ENCODE measurements at places on chromosomes 1 and 21.

DNA sequence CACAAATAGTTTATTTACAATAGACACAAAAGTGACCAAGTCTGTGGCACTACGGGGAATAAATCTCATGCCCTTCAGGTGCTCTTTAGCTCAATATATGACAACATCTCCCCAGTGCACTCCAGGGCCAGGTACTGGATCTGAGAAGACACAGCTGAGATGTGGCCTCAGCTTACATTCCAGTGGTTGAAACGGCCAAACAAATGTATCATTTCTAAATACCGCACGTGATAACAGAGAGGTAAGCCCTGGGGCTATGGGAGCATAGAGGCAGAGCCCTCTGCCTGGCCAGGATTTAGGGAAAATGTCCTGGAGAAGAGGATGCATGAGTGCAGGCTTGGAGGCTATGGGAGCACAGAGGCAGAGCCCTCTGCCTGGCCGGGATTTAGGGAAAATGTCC is 630.5 kb downstream of the SMYD3 start:
- DNase-seq, result no peak

DNA sequence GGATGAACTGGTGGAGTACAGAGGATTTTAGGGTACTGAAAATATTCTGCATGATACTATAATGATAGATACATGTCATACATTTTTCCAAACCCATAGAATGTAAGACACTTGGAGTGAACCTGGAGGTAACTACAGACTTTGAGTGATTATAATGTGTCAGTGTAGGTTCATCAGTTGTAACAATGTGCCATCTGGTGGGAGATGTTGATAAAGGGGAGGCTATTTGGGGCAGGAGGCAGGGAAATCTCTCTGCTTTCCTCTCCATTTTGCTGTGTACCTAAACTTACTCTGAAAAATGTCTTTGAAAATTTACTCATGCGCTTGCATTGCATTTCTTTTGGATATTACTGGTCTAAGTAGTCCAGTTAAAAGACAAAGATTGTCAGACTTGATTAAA is 35.2 kb downstream of the PTBP2 start:
- no peak for DNase-seq

DNA sequence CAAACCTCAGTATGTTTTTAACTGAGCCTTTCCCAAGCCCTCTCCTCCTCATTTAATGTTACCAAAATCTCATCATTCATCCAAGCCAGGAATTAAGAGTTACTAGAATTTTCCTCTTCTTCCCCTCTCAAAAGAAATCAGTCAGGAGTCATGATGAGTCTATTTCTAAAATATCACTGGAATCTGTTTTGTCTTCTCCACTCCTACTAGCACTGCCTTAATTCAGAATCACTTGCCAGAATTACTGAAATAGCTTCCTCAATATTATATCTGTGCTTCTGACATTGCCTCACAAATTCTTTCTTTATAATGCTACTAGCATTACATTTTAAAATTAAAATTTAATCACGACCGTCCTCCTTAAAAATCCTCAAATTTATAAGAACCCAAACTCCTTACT is 106.1 kb downstream of the PTGER3 start:
- DNase-seq, result no peak

- peak; percentile 51 for DNase-seq
These were observed at the start of gene UBE2J2 for GRCh38 chr1:1273512-1274298. Gene UBE2J2 (minus strand): TSS chr1:1273854. CDS start chr1:1267992, 5,862 bp downstream.

DNA sequence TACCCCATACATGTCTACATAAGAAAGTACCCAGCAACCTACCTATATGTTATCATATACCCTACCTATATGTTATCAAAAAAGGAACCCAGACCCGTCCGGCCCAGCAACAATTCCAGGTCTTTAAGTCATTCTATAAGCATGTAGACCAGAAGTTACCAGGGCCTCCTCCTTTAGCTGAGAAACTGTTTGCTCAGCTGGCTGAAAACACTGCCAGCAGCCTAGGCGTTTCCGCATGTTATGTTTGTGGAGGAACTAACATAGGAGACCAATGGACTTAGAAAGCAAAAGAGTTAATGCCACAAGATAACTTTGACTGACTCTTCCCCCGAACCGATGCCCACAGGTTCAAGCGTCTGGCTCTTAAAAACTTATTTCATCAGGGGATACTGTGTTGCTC is 7.1 kb upstream of the ZNF678 start:
- no peak for DNase-seq

DNA sequence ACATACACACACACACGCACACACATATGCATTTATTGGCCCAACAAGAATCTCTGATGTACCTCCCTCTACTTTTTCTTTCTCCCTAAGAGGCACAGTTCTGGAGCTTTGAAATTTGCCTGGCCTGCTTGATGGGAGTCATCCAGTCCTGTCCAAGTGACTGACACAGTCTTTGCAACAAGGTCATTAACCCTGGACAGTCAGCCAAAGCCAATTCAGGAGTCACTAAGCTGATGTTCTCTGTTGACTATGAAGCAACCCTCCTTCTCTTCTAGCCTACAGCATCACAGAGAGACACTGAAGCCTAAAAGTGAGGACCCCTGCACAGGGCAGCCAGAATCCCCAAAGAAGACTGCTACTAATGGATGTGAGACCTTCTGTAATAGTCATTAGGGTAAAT is 123.1 kb downstream of the HHIPL2 start:
- DNase-seq, result no peak

DNA sequence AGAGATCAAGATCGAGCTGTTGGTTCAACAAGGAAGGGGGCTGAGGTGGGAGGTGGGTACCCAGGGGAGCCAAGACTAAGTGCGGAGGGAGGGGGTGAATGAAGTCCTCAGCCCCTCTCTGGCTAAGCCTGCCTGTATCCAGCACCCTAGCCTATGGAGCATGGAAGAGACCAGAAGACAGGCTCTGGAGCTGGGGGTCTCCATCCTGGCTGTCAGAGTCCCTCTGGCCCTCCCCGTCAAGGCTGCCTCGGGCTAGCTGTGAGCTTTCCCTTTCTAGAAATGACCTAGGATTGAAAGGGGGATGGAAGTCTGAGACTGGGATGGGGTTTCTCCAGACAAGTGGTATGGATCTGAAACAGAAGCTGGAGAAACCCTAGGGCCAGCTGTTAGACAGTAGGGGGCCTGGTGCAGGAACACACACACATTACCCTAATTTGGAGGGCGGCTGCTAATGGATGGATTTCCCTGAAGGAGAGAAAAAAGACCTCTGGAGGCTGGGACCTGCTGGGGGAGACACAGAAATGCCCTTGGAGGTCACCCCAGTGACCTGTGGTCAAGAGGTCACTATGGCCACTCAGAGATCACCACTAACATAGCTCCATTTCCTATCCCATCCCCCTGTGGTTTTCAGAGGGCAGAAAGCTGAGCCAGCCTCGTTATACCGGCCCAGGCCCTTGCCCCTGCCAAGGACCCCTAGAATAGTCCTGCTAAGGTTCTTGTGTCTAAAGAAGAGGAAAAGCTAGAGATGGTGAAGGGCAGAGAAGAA is 107.8 kb downstream of the TMEM53 start:
- DNase-seq, result no peak

DNA sequence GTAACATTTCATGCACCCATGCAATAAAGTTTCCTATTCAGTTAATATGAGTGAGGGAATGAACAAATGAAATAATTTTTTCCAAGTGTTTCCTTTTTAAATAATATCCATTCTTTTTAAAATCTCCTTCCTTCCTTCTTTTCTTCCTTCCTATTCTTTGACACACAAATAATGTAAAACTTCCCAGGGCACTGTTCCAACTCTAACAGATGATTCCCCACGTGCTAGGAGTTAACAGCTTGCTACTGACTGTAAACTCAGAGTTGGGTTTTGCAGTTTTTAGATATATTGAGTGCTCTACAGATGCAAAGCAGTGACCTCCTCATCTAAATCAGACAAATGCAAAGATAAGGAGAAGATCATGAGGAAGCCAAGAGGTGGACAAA is 54.0 kb upstream of the POU2F1 start:
- DNase-seq, result no peak

GRCh38 chr1:58576727-58577653 is at the start of gene TACSTD2:
Gene TACSTD2 (minus strand): TSS chr1:58577252. CDS start chr1:58577156, 96 bp downstream.
- DNase-seq, result no peak
